ENCODE measurements at places on chromosomes 11 and 22.

DNA sequence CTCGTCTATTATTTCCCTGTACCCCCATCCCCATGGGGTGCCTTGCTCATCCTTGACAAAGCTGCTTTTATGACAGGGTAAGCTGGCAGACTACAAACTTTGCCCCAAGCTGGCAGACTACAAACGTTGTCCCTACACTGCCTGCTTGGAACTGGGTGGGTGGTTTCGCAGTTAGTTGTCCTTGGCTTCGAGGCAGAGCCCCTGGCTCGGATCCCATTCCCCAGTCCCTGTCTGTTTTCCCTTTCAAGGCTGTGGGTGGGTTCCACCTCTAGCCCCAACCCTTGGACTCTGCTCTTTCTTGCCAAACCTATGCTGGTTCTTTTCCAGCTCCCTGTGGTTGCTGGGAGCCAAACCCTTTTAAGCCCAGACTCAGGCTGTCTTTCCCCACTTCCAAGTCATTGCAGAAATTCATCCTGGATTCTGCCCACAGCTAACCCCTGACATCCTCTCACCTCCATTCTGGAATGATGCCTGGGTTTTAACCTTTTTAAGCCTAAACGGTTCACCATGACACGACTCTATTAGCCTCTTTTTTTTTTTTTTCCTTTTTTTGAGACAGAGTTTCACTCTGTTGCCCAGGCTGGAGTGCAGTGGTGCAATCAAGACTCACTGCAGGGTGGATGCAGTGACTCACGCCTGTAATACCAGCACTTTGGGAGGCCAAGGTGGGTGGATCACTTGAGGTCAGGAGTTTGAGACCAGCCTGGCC lies 9.2 kb upstream of the RBM14 start:
- DNase-seq = no peak

- DNase-seq = no peak
Observed at GRCh38 chr11:127338380-127339259, 338.1 kb upstream of the KIRREL3 start.

DNA sequence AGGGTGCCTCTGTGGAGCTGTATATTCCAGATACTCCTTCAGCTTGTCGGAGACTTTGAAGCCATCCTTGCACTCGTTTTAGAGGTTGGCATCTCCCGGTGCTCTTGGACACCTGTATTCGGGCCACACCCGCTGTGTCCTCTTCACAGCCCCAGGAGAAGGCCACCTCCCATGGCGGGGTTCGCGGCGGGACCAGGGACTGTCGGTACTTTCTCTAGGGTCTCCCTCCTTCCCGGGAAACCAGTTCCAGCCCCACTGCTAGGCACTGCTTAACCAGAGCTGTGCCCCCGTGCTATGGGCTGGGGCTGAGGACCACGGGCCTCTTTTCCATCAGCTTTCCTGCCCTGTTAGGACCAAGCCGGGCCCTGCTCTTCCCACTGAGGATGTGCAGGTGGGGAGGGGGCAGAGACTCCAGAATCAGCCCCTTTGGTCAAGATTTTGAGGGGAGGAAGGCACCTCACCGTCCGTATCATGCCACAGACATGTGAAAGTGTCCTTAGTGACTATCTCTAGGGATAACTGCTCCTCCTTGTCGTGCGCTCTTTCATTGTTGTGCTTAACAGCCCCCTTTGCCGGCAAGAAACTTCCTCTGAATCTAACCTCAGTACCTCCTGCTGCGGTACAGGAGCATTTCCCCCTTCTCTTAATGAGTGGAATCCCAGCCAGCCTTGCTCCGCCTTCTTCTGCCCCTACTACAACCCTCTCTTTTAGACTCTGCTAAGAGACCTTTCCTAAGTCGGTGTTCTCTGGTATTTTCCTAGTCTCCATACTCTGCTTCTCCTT lies 1.2 kb upstream of the B3GAT1 start:
- no peak for DNase-seq

DNA sequence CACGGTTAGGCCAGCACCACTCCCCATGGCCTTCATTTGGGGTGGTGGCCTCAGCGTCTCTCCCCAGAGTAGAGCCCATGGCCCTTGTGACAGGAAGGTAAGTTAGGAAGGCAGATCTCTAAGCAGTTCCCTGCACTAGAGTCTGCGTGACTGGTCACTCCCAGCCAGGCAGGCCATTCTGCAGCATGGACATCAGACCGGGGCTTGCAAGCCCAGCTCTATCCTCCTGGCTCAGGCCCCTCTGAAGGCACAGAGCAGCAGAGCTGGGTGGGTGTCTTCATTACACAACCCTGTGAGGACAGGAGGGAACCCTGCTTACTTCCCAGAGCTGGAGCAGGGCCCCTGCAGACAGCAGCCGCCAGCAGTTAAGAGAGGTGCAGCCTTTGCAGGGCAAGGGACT lies 77.3 kb downstream of the PIWIL3 start:
- no peak for DNase-seq

DNA sequence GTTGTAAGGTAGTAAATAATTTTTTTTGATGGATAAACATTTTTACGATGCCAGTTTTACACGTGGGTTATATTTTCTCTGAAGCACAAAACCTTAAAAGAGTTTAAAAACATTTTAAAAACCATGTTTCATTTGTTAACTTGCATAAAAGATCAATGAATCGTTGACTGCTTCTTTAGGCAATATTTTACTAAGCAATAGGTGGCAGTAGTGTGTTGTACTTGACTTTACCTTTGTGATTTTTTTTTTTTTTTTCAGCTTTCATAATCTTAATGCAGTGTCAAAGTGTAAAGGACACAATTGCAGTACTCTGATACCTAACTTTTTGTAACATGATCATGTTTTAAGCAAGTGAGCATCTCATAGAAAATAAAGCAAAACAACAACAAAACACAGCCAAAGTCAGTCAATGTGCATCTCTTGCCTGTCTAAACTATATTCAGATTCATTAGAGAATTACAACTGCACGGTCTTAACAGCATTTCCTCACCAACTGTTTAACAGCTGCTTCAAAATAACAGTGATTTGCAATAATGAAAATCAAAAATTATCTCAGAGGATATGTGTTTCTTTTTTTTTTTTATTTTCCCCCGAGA lies 27.7 kb downstream of the DNAJC24 start:
- DNase-seq = no peak

GRCh38 chr11:118663381-118663780 lies 16.1 kb downstream of the TREH start:
- no peak for DNase-seq
